ENCODE measurements at places on chromosomes 2 and 18.

DNA sequence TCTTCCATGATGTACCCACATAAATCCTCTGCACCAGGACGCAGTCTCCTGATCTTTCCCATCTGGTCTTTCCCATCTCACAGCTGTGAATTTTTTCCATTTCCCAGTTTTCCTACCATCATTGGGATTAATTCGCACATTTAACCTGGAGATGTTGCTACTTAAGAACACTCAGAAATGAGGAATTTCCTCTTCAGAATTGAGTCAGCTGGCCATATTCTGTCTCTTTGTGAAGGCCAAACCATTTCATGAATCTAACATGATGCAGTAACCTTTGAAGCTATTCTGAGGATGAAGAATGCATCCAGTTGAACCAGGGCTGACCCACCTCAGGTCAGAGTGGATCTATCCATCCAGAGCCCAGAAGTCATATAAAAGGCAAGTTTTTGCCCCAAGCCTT is 326.8 kb downstream of the SETBP1 start:
- no peak for DNase-seq

DNA sequence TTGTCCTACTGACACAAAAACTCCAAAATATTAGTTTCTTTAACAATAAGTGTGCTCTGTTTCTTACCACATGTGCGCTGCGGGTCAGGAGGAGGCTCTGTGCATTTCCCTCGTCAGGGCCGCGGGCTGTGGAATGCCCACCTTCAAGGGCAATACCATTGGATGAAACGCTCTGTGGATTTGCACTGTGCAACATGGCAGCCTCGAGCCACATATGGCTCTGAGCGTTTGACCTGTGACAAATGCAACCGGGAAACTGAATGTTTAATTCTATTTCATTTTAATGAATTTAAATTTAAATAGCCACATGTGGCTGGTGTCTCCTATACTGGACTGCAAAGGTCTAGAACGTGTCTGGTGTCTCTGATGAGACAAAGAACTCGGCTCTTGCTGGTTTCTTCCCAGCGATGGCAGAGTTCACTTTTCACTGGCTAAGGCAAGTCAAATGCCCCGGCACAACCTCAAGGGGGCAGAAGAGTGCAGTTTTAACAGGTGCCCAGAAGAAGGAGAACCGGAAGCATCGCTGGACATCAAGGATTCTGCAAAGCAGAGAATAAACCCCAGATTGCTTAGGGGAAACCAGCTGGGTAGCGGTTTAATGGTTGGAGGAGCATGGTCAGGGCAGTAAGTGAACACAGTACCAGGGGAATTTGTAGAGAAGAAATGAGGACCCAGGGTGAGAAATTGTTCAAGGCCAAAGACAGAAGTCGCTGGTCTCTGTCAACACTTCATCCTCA is 37.0 kb upstream of the TMEM18 start:
- peak; percentile 76 for DNase-seq

DNA sequence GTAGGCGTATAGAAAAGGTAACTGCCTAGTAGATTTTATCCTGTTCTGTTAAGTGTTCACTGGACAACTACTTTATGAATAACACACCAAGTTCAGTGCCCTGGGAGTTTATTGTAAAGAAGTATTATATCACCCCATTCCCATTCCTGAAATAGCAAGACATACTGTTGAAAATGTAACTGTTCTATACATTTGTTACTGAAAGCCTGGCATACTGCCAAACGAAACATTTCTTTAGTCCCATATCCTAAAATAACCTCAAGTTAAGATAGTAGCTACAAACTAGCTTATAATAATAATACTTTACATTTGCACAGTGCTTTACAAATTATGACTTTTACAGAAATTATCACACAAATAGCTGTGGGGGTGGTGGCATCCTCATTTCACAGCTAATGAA is 25.1 kb downstream of the SPDYA start:
- DNase-seq, result no peak

DNA sequence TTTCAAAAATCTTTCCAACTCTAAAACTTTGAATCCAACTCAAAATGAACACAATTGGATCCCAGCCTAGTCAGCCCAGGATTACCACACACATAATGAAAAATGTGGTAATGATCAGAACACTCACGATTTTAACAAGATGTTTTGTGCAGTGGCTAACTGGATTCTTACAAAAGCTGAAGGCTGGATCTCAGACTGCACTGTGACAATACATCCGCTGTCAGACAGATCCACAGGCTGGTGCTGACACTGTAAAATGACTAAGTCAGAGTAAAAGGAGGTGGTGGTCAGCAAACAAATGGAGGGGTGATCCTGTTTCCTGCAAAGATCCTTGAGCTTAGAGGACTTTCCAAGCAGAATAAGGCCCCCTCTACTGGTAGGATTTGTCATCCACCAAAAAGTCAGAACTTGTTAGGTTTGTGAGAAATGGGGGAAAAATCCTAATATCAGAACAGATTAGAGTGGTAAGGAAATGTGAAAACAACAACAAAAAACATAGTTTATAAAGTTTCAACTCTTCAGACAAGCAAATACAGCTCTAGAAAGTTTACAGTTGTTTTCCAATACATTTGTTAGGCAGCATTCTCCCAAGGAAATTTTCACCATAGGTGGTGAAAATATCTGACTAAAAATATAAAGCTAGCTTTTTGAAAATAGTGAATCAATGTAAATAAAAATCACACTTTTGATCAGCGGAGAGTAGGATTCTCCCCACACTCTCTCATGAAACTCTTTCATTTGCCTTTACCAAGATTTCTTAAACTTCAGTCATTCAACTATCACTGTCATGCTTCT is 211.9 kb downstream of the AGPS start:
- DNase-seq, result peak; percentile 77

DNA sequence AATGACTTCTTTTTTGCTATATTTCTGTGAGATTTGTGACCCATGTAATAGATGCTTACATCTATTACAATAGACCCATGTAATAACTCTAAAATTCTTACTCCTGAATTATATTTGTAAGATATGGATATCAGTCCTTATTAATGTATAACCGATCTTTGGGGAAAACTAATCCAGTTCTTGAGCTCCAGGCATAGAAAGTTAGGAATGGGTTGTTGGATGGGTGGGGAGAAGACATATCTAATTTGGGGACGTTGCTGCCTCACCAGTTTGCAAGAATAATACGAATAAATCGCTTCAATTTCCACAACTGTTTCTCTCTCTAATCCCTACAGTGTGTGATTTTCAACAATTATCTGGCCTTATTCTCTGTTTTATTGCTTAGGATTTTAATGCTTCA is 13.5 kb downstream of the CAVIN2 start:
- DNase-seq, result peak; percentile 60

- DNase-seq, result peak; percentile 29
These were observed 124.1 kb downstream of the RAPGEF4 start for GRCh38 chr2:172859581-172860335.

- no peak for DNase-seq
These were observed 170.0 kb upstream of the SIX3 start for GRCh38 chr2:44771522-44771921.

DNA sequence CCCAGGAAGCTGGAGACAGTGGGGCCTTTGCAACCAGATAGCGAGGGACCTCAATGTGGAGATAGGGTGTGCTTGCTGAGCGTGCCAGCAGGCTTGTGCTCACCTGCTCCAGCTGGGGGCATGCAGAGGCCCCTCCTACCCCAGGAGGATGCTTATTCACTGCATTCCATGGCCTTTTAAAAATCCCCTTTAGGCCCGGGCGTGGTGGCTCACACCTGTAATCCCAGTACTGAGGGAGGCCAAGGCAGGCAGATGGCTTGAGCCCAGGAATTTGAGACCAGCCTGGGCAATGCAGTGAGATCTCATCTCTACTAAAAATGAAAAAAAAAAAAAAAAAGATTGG is 54.5 kb downstream of the ODC1 start:
- no peak for DNase-seq

DNA sequence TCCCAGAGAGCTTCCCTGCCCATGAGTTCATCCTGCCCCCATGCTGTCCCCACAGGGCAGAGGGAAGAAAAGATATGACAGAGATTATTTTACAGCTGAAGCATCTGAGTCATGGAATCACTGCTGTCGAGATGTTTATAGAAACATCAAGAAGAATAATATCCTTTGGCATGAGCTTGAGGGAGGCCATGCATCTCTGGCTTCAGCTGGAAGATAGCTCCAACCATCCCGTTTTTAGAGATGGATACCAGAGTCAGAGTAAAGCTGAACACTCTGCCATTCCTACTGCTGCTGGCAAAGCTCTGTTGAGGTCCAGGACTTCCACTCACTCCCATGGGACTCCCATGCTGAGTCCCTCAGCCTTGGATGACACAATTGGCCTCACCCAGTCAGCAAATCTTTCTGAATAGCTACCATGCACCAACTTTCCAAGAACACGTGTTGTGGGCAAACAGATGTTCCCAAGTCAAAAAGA is 167.8 kb downstream of the TTC32 start:
- DNase-seq, result no peak

DNA sequence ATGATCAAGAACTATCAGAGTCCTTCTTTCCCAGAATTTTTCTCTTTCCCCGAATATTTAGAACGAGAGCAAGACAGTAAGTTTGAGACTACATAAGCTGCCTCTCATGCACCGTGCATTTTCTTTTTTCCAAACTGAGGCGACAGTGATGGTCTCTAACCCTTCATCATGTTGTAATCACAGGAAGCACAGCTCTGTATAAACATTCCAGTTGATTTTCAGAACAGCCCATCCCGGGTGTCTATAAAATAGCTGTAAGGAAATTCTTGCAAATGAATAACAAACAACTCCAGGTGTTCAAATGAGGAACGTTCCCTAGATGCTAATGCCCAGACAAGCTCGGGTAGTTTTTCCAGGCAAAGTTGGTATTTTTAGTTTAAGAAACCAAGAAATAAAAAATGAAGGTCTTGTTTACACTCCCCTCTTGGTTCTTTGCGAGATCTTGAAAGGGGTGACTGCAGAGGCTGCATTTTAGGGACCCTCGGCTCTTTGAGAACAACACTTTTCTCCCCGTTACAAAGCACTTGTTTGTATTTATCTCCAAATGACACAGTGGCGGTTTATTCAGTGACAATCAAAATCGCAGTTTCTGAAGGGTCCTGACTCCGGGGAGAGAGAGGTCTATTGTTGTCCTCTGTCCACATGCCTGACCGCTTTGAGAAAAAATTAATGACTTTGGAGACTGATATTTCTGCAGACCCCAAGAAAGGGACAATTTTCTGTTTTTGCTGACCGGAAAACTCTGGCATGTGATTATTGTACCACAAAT is 101.1 kb upstream of the NCK2 start:
- no peak for DNase-seq

GRCh38 chr2:88602022-88602421 is 25.2 kb downstream of the EIF2AK3 start:
- no peak for DNase-seq

- DNase-seq, result no peak
These were observed 40.1 kb downstream of the CDC42EP3 start for GRCh38 chr2:37631292-37631691.

DNA sequence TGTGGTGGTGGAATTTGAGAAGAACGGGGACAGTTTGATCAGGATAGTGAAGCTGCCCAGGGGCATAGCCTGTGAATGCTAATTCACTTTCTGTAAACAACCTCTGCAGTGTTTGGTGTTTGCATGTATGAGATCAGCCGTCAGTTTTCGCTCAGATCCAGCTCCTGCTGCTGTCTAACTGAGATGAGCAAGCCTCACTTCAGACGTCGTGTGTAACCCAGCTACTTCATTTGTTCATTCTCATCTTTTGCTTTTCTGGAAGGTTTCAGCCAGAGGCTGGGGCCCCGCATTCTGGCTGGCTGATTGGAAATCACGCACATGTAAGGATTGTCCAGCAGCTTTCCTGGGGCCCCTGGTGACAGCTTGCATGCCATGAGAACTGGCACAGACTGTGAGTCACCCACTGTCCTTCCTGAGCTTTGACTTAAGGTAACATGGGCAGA is 48.9 kb downstream of the LDLRAD4 start:
- DNase-seq, result no peak

GRCh38 chr2:158213773-158214172 is 112.1 kb downstream of the UPP2 start:
- DNase-seq, result no peak

DNA sequence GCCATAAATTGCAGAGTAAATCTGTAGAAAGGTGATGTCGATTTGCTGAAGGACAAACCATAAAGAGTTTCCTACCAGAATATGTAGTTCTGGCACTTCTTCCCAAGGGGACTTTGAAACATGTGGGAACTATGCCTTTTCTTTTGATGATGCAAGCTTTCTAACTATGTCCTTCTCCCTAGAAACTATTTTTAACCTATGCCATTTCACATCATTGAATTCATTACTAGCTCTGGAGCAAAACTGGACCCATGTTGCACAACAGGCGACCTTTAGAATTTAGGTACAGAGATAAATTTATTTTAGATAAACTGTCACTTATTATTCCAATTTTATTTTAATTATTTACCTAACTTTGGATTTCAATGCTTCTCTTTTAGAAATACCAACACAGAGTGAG is 186.5 kb downstream of the CCDC102B start:
- DNase-seq, result no peak

DNA sequence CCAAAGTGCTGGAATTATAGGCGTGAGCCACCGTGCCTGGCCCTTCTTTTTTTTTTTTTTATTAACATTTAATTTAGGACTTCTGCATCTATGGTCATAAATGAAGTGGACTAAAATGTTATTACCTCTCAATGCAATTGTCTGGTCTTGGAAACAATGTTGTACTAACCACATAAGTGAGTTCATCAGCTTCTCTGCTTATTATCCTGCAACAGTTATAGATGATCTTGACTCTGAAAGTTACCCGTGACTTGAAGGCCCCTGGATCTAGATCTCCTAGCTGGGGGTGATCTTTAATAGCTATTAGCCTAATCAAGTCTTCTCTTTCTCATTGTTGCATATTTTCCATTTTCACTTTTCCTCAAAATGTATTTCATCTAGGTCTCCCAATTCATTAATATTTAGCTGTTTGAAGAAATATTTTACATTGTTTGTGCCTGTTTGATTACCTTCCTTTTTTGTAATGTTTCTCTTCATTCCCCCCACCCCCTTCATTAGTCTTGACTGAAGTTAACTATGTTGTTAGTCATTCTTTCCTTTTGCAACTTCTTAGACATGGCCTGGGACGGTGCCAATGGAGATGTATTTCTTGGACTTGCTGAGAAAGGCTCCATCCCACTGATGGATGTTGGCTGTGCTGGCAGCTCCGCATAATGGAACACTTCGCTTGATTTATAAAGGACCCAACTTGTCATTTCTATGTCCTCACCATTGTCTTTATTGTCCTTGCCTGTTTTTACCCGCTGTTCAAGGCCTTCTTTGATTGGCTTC is 141.6 kb upstream of the RIOK3 start:
- peak; percentile 95 for DNase-seq

- no peak for DNase-seq
These were observed 273.1 kb downstream of the PHLPP1 start for GRCh38 chr18:62988471-62988870.

- no peak for DNase-seq
These were observed 67.3 kb downstream of the LDLRAD4 start for GRCh38 chr18:13285874-13286273.

DNA sequence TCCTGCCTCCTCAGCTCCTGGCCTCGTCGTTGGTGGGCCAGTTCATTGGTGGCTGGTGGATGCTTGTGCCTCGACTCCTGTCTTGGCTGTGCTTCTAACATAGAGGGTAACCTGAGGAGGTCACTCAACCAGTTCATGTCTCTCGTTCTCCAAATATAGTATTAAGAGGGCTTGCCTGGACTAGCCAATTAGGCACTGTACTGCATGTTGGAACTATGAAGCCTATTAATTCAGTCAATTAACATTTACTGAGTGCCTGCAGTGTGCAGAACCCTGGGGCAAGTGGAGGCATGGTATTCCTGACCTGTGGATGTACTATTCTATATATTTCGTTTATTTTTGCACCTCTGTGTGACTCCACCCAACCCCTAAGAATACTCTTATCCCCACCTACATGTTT is 89.9 kb upstream of the PELI1 start:
- no peak for DNase-seq

GRCh38 chr2:190529486-190530247 is 4.9 kb downstream of the NEMP2 start:
- DNase-seq, result no peak

Measured in dermis blood vessel endothelial cell (primary cell).